Colonic mucosa (tissue), 4 donors: ENCODE measurements at places on chromosomes 1 and 21.
A peak's percentile ranks its signal among the peaks of the same experiment; 100 is the strongest.

DNA sequence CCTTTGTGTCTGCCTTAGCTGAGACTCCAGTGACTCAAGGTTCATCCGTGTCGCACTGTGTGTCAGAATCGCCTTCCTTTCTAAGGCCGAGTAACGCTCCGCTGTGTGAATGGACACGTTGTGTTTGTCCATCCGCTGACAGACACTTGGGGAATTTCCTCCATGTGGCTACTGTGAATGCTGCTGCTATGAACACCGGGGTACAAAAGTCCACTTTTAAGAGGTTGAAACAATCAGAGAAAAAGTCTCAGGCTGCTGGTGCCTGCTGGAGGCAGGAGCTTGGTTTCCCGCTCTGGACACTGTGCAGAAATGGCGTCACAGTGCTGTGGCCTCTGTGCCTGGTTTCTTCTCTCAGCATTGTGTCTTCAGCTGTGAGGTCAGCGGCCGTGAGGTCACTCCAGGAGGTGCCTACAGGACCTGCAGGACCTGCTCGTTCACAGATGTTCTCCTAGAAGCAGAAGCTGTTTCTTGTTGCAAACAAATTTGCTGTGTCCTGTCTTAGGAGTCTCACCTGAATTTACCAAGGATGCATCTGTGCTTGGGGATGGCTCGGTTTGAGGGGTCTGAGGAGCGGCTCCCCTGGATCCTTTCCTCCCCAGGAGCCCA is 34.2 kb downstream of the KRTAP10-1 start:
- DNase-seq = no peak

GRCh38 chr1:60227601-60228000 is 154.0 kb upstream of the C1orf87 start:
- no peak for DNase-seq

DNA sequence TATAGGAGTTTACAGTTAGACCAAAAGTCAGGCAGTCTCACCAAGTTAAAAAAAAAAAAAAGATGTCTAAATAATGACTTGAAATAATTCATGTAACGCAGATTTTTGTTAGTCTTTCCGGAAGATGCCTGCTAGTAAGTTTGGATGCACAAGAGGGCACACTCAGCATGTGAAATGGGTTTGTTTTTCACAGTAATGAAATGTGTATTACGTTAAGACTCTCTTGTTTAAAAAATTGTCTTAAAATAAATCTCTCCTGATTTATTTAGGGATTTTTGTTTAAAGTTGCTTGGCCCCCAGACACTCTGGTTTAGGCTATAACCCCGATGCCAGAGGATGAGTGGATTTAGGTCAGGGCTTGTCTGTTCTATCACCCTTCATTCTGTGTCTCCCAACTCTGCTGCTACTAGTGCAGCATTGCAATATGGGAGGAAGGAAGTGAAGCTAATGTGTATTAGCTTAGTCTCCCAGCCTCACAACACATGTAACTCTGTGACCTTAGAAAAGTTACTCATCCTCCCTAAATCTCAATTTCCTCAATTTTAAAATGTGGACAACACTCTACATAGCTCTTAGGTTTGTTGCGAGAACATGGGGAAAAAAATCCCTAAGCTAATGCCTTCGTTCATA is 25.7 kb downstream of the CTH start:
- DNase-seq = no peak

DNA sequence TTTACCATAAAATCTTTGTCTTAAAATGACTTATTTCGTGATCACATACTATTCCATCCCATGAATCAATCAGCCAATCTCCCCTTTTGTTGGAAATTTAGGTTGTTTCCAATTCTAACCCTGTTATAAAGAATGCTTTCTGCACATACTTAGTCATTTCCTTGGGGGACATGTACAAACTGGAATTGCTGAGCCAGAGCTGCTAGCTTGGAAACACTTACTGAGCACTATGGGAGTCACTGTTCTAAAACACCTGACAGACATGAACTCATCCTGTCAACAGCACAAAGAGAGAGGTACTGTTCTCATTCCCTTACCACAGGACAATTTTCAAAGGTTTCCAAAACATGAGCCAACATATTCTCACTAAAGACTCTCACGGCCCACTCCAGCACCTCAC is 32.1 kb downstream of the AK2 start:
- DNase-seq = no peak

DNA sequence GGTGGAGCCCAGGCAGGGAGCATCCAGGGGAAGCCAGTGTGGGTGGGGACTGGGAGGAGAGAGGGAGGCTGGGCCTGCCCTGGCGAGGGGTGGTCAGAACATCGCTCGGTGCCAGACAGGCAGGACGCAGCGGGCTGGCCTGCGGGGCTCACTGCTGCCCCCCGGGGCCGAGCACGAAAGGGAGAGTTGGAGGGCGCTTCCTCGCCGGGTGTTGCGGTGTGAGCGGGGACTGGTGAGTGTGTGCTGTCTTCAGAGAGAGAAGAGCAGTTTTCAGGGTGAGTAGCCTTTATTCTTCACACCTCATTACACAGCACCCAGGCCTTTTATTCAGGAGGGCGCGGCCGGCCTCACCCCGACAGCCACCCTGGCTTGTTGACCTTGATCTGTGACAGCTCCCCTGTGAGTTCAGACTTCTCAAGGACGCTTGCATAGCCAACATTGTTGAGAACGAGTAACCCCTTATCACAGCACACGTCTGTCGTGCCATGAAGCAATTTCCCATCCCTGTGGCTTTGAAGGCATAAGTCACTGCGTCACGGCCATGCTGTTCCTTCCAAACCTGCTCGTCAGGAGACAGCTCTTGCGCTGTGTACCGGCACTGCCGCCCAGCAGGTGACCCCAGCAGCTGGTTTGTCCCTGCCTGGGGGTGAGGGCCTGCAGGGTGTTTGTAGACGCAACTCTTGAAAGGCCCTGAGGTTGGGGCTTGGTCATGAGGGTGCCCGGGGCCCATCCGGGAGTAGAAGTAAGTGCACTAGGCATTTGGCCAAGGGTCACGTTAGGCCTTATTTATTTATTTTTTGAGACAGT is 54.6 kb downstream of the PRKCZ start:
- no peak for DNase-seq

GRCh38 chr1:9825093-9826074 is 1.6 kb upstream of the CLSTN1 start:
- peak; percentile 94 for DNase-seq

GRCh38 chr1:39676948-39677548 is 5.1 kb upstream of the NT5C1A start:
- DNase-seq = no peak

DNA sequence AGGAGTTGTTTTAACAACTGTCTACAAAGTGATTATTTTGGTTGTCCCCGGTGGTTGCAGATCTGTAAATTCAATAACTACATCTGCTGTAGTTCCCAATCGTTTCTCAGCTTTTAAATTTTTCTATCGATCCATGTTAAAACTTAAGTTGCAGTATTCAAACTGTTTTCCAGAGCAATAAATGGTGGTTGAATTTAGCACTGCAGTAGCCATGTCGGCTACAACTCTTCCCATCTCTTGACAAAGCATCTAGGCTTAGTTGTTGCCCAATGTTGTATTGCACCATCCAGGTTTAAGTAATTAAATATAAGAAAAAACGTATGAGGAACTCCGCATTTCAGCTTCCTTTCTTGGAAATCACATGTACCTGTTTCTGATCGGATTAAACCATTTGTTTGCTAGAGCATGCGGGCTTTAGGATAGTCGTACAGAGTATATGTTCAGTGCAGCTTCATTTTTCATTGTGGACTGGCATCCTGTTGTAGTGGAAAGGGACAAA is 996 bp downstream of the CNIH4 start:
- no peak for DNase-seq

DNA sequence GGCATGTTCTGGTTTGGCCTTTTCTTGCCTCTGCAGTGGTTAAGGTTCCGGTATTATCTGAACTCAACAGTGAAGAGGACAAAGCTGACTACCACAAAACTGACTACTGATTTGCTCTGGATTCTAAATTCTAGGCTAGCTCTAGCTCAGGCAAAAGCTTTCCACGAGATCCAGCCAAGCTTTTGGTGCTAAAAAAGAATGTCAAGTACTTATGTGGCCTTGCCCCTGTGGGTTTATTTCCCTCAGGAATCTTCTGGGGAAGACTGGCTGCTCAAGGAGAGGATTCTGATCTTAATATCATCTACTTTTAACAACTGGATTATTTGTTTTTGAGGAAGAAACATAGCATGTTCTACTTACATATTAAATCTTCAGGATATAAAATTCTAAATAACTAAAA is 26.1 kb upstream of the MTMR11 start:
- DNase-seq = no peak

DNA sequence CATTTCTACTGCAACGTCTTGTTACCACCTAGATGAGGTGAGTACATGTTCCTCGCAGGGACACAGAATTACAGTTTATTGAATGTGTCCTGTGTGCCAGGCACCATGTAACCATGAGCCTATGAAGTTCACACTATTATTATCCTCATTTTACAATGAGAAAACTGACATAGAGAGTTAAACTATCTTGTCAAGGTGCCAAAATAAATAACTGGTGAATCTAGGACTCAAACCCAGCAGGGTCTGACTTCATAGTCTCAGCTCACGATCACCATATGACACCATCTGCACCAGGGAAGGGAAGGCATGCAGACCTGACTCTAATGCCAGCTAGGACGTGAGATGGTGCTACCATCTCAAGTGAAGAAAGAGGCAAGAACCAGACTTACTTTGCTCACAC is 2.4 kb downstream of the SELE start:
- DNase-seq = no peak

DNA sequence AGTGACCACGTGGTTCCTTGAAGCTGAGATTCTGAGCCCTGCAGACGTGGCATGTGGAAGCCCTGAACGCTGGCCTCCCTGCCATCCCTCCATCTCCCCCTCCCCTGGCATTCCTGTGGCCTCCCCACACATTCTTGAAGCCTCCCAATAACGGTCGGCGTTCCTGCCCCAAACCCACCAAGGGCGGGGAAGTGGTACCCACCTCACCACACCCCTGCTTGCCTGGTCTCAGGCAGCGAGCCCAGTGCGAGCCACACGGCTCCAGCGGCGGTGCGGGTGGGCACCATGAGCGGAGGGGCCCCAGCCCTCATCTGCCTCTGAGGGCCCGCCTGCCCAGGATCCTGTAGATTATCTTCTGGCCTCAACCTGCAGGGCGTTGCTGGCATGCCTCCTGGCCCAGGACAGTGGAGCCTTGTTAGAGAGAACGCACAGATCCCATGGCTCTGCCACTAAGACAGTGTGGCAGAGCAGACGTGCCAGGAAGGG is 20.6 kb upstream of the PRELP start:
- DNase-seq = no peak

- peak; percentile 23 for DNase-seq
Measured at GRCh38 chr1:63063367-63063766, 259.0 kb upstream of the FOXD3 start.

DNA sequence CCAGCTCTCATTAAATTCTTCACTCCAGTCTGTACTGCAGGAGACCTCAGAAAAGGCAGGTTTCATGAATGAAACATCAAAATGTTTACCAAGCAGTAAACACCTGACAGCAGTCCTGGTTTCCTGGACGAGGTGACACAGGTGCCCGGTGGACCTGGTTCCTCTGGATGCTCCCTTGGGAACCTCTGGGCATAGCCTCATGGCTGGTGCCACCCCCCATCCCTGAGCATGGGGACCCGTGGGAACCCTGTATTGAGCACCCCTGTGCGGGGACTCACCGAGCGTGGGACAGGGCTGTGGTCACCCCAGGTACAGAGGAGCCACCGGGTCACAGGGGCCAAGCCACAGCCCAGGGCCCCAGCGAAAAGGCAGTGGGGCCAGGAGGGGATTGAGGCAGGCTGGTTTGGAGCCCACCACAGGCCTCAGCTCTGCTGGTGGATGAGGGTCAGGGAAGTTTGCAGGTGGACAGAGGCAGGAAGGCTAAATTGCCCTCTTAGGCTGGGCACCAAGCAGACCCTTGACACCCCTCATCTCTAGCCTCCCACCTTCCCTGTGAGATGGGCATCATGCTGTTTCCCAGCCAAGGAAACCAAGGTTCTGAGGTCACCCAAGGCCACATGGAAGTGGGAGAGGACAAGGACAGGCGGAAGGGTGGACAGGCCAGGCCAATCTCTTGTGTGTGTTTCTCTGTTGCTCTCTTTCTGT is 158.4 kb downstream of the PTPRU start:
- DNase-seq = no peak

- no peak for DNase-seq
Measured at GRCh38 chr1:242425232-242425631, 99.3 kb downstream of the PLD5 start.

- DNase-seq = no peak
Measured at GRCh38 chr1:187692799-187693198, 864.0 kb downstream of the PLA2G4A start.

DNA sequence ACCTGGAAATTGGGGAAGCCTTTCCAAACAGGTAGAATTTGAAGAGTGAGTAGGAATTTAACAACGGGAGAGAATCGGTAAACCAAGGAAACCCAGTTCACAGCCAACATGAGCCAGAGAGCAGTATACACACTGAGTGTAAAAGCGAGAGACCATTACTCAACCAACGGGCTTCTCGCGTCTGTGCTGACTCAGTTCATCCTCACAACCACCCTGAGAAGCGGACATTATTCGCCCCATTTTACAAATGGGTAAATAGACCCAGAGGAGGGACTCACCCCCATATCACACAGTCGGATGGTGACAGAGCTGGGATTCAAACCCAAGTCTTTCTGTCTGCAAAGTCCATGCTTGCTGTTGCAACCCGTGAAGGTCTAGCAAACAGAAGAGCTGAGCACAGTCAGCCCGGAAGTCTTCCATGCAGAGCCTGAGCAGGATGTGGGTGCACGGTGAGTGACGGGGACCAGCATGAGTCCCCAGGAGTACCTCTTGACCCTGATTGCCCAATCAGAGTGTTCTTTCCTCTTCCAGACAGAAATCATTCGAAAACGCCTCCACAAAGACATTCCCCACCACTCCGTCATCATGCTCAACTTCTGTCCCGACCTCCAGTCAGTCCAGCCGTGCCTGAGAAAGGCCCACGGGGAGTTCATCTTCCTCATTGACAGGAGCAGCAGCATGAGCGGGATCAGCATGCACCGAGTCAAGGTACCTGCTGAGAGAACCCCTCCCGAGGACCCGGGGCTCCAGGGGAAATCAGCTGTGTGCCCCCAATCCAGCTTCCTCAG is 32.3 kb downstream of the VWA5B1 start:
- no peak for DNase-seq
